ENCODE measurements at places on chromosomes 1 and 21. TPM values are rescaled to one million over a fixed set of nuclear protein-coding genes. Genes with fewer than 3 reads are reported as not detected.

FNDC10 gene
- total RNA-seq, result 5.4 TPM

KCNK2 gene
- total RNA-seq, result 0.90 TPM

CFAP141 gene
- not detected for total RNA-seq

FGR gene
- not detected for total RNA-seq

EVI5 gene
- total RNA-seq, result 32.0 TPM

IGSF21 gene
- total RNA-seq, result not detected

SPRR2F gene
- total RNA-seq, result not detected

HNRNPCL2 gene
- total RNA-seq, result not detected

MAGI3 gene
- 17.3 TPM for total RNA-seq

PRELP gene
- total RNA-seq, result not detected

RHBDL2 gene
- total RNA-seq, result 31.6 TPM

TEDDM1 gene
- not detected for total RNA-seq

LCE1C gene
- not detected for total RNA-seq

ENAH gene
- total RNA-seq, result 167 TPM

DCST1 gene
- 0.43 TPM for total RNA-seq

MIXL1 gene
- not detected for total RNA-seq

PLXNA2 gene
- 10.2 TPM for total RNA-seq

LCE3D gene
- not detected for total RNA-seq

NENF gene
- 85.9 TPM for total RNA-seq

AJAP1 gene
- total RNA-seq, result not detected

PAQR6 gene
- total RNA-seq, result 12.3 TPM

MGST3 gene
- total RNA-seq, result 67.2 TPM

SLC9C2 gene
- total RNA-seq, result not detected

ERVH48-1 gene
- not detected for total RNA-seq

KIAA1614 gene
- not detected for total RNA-seq

CTSE gene
- 1.2 TPM for total RNA-seq

CACNA1S gene
- not detected for total RNA-seq

HUNK gene
- total RNA-seq, result not detected

PODN gene
- total RNA-seq, result not detected

LRRC71 gene
- total RNA-seq, result not detected

CRABP2 gene
- total RNA-seq, result 142 TPM
